Eye (tissue), 1 donor: ENCODE measurements at places on chromosomes 6 and 20.
A peak's percentile ranks its signal among the peaks of the same experiment; 100 is the strongest.

DNA sequence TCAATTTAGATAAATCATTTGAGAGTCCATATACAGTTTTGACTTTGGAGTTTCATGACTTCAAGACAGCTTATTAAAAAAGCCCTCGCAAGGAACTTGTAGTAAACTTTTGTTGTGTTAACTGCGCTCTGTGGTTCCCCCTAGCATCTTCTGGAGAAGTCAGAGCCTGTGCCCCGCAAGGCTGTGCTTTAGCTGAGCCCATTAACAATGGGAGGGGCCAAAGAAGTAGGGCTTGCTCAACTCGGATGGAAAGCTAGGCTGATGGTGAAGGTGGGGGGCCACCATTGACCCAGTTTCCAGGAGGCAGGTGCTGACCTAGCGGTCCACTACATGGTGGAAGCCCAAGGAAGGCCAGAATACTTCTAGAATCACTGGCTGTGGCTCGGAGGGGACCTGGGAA lies 29.3 kb upstream of the OVOL2 start:
- DNase-seq: no peak

DNA sequence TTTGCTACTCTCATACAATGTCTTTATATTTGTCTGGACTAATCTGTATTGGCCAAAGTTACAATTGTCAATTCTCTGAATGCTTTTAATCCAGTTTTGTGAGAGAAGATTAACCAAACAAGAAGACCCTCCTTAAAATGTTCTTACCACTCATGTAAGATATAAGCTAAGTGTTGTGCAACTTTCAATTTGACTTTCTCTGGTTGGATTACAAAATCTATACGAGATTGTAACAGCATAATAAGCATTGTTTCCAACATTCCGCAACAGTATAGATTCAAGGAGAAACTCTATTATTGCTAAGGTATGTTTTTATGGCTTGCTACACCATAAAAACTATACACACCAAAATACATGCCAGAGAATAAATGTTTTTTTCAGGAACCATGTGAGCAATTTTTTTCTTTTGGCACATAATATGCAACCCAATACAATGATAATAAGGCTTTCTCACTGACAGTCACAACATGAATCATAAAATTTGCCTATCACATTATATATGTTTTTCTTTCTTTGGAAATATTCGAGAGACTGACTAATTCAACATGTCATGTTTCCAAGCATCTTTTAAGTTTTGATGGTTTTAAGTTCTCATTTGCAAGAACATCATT lies 12.2 kb upstream of the TRPC4AP start:
- no peak for DNase-seq

- DNase-seq: no peak
Measured at GRCh38 chr6:30683980-30684338, 2.5 kb downstream of the PPP1R18 start.

DNA sequence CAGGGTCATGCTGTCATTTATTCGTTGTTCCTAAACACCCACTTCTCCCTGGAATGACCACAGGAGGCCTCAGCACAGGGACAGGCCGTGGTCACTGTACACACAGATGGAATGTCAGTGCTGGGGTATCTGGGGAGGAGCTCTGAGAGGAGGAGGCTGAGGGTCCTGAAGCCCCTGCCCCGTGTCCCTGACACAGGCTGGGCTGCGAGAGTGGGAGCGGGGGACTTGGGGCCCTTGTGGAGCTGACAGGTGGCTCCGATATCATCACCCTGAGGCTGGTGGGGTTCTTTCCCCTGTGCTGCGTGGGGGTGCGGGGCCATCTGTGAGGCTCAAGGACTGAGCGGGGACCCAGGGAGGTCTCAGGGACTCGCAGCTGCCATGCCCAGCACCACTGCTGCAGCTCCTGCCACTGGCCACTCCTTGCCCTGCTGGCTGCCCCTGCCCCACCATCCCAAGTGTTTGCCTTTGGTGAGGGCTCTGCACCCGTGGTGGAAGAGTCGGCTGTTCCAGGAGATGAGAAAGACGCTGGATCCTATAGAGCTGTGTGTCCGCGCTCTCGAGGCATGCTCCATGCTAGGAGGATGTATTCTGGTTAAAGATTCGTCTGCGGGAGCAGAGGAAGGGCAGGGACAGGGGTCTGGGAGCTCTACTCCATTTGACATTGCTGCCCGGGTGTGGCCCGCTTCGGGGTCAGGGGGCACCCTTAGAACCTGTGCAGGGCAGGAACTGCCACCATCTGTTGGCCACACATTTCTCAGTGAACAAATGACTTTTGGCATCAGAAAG lies 18.9 kb downstream of the NPEPL1 start:
- no peak for DNase-seq

- no peak for DNase-seq
Measured at GRCh38 chr6:165679326-165679725, 16.3 kb upstream of the PDE10A start.

GRCh38 chr6:8670792-8671191 lies 235.4 kb upstream of the SLC35B3 start:
- DNase-seq: no peak

DNA sequence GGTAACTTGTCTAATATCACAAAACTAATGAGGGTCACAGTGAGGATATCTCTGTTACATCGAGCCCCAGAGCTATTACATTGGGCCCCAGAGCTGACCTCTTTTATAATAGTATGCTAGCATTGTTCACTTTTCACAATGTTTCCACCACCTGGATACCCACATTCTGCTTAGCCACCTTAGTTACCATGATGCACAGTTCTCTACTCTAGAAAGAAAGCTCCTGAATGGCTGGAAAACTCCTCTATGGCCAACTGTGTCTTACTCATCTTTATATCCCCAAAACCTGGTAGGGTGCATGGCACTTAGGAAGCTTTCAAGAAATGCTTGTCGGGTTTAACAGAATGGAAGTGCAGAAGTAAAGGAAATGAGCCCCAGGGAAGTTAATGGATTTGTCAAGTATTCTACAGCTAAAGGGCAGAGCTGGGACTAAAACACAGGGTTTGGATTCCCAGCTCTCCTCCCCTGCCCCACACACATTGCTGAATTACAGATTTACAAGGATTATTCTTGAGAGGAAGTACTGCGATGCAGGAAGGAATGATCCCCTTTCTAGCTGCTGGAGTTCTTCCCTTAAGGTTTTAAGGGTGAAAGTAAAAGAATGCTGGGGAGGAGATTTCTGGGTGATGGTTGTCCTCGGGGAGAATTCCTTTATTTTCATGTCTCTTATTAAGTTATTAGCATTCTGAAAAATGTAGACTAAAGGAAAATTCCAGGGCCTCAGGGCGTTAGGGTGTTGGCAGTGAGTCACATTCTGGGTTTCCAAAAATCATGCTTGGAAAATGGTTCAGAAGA lies 16.1 kb upstream of the HINT3 start:
- DNase-seq: peak; percentile 30

GRCh38 chr20:62232194-62232593 lies 6.1 kb upstream of the OSBPL2 start:
- DNase-seq: no peak

DNA sequence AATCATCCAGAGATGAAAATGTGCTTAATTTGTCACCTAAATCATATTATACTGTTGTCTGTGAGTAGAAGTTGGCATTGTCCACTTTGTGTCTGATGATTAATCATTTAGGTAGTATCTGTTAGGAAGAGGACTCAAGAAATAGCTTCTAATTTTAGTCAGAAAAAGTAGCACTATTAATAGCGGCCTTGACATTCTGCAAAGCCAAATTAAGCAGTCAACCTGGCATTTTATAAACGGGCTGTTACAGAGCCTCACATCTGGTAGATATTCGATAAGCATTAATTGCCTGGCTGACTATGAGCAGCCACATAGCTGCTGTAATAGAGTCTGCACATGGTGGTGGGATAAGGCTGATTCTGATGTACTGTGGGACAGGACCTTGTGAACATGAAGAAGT lies 99.5 kb downstream of the KLHL32 start:
- DNase-seq: no peak

GRCh38 chr6:128352366-128352765 lies 168.0 kb downstream of the PTPRK start:
- DNase-seq: no peak

DNA sequence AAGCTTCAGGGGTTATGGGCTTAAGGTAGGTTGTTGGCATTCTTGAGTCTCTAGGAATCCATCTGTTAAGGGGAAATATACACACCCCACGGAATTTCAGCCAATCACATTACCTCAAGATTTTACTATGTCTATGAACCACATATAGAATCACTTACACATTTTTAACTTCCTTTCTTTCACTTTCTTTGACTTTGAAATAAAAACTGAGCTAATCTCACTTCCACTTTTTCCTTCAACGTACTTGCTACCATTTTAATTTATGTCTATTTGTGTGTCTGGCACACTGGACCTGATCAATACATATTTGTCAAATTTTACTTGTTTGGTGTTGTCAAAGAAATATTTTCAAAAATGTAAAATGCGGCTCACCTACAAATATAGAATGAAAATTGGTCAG lies 545.4 kb upstream of the JAG1 start:
- no peak for DNase-seq

- no peak for DNase-seq
Measured at GRCh38 chr20:62665153-62665754, 23.0 kb downstream of the SLCO4A1 start.

DNA sequence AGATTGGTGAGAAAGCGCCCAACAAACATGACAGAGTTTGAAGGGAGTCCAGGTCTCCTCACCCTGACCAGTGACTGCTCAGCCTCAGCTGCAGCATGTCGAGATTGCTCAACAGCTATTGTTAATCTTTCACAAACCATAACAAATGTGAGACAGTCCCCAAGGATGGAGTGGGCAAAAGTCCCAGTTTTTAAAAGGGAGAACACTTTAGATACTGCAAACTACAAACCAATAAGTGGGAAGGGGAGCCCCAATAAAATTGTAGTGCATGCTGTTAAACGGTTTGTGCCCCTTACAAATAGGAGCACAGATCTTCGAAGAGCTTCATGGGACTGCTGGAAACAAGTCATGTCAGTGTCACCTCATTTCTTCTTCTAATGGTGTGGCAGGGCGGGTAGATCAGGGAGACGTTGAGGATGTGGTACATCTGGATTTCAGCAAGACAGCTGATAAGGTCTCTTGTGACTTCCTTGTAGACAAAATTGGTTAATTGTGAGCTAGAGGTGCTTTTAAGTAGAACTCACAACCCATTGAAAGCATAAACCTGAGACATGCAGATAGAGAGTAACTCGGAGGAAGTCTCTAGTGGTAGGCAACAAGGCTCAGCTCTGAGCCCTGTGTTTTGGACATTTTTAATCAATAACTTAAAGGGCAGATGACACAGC lies 134.0 kb upstream of the ARMC2 start:
- DNase-seq: peak; percentile 45

DNA sequence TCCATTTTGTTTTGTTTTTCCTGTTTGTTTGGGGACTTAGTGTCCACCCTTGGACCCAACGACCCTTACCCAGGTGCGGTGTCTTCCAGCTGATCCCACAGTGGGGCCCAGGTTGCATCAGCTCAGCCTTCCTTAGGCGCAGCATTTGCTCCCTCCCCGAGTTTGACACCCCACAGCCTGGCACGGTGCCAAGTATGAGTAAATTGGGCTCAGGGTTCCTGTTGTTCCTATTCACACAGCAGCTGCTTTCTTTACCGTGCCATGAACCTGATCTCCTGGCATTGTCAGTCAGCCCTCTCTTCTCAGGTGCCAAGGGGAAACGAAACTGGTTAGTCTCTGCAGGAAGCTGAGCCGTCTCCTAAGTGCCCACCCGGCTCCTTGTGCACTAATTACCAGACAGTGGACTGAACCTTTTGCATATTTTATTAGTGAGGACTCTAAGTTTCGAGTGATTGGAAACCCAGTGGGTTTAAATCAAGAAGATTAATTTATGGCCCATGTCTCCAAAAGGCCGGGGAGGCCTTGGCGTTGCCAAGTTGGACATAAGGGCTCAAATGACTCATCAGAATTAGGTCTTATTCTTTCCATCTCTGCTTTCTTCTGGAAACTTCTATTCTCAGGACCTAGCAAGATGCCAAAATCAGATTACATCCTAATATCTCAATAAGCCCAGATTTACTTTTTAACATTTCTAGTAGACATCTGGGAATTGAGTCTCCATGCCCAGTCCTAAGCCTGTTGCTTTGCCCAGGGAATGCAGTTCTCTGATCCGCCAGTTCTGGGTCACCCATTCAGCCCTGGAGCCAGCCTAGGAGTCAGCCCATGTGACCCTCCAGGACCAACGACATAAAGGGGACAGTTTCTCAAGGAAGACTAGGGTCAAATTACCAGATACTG lies 68.8 kb downstream of the TSHZ2 start:
- peak; percentile 24 for DNase-seq

GRCh38 chr6:170080169-170080827 lies 210.6 kb downstream of the DLL1 start:
- no peak for DNase-seq

DNA sequence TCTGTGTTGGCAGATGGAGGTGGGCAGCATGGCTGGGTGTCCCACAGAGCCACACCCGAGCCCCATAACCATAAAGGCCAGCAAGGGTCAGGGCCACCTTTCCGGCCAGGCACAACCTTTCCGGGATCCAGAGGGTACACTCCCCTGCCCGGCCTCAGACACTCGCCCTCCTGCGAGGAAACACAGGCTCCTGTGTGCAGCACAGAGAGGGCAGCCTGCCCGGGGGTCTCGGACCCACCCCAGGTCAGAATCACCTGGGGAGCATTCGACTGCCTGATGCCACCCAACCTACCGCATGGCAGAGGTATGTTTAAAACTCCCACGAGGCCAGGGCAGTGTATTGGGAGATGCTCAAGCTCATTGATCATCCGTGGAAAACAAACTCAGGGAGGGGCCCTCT lies 260.3 kb downstream of the TAF4 start:
- DNase-seq: no peak

DNA sequence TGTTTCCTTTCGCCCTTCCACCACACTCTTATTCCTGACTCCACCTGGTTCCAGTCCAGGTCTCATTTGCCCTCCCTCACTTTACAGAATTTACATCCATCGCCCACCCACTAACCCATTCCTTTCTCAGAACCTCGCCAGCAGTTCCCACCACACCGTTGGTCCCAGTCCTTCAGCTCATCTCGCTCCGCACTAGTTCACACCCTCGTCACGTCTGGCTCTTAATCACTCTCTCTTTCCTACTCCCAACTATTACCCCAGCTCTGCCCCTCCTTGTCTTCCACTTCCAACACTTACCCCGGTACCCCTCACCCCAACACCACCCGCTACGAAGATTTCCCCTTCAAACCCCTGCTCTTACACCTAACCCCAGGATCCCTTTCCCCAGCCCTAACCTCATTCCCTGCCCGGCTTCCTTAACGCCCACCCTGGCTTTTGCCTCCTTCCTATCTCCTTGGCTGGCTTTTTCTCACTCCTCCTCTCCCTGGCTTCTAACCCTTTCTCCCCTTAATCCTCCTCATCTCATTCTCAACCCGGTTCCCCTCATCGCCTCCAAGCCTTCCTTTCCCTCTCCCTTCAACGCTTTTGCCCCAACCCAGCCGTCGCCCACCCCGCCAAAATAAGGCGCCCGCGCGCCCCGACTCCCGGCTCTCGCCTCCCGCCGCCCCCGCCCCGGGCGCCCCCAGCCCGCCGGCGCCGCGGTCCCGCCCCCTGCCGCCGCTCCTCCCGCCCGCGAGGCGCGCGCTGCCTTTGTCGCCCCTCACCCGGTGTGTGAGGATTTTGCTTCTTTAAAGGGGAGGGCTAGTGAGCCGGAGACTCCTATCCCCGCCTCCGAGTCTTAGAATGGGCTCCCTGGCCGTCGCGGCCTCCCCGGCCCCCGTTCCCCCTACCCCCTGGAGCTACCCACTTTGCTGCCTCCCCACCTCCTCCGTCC lies 542 bp downstream of the USP49 start:
- DNase-seq: peak; percentile 81
